ENCODE measurements at places on chromosomes 12 and 14. TPM values are rescaled to one million over a fixed set of nuclear protein-coding genes. Genes with fewer than 3 reads are reported as not detected.
A peak's percentile ranks its signal among the peaks of the same experiment; 100 is the strongest.

Gene EGLN3
- polyA plus RNA-seq: 85.6 TPM

Gene KRT83
- not detected for polyA plus RNA-seq

Gene SENP1
- 2.8 TPM for polyA plus RNA-seq

Gene SLCO1B1
- not detected for polyA plus RNA-seq

Gene AHNAK2
- 2.0 TPM for polyA plus RNA-seq

Gene STYK1
- polyA plus RNA-seq: 0.02 TPM

Gene KRT85
- polyA plus RNA-seq: not detected

DNA sequence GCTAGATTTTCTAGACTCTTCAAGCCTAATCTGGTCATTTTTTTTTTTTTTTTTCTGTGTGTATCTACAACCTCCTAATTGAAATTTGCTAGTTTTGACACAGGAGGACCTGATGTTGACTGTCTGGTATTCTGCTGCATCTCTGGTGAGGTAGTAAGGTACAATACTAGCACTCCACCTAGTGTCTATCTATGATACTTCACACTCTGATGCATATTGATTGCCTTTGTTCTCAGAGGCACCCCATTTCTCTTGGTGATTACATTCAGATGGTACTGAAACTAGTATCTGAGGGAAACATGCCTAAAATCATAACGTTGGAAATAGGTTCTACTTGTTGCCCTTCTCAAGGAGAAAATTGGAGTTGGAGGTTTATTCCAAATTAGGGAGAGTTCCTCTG lies 930.5 kb upstream of the NOVA1 start:
- DNase-seq: no peak

GRCh38 chr12:2495417-2496112 lies 299.2 kb upstream of the FKBP4 start:
- no peak for DNase-seq

DNA sequence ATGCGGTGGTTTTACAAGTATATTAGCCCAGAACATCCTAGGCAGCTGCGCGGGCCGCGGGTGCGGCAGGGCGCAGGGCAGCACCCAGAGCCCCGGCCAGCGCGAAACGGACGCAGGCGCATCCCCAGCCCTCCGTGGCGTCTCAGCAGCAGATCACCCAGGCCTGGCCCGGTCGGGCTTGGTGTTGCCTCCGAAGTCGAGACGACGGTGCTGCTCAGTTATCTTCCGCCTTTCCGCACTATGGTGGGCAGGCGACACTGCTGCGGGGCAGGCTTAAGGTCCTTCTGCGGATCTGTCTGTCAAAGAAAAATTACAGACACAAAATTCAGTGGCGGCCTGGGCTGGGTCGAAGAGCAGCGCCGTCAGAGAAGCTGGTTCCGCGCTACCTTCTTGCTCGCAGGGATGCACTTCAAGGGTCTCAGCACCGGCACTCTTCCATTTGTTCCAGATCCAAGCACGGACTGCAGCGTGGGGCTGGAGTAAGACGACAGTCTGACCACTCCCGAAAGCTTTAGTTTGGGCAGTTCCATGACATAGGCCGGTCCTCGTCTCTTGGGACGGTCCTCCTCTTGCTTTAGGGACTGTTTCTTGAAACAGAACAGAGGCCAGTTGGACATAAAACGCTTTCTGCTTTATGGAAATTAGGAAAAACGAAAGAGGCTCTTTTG lies 75.8 kb downstream of the MOK start:
- no peak for DNase-seq

- DNase-seq: no peak
Measured at GRCh38 chr14:24313913-24314312, 2.6 kb downstream of the LTB4R start.

DNA sequence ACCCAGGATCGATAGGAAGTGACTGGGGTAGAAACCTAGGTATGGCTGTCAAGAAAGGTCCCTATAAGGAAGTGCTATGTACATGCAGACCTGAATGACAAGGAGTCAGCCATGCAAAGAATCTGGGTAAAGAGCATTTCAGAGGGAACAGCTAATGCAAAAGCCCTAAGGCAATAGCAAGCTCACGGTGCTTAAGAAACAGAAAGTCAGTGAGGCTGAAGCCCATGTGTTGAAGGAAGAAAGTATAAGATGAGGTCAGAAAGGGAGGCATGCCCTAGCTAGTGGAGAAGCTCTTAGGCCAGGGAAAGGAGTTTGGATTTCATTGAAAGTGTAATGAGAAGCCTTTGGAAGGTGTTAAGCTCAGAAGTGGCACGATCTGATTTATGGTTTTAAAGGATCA lies 6.0 kb upstream of the ADCY6 start:
- no peak for DNase-seq

DNA sequence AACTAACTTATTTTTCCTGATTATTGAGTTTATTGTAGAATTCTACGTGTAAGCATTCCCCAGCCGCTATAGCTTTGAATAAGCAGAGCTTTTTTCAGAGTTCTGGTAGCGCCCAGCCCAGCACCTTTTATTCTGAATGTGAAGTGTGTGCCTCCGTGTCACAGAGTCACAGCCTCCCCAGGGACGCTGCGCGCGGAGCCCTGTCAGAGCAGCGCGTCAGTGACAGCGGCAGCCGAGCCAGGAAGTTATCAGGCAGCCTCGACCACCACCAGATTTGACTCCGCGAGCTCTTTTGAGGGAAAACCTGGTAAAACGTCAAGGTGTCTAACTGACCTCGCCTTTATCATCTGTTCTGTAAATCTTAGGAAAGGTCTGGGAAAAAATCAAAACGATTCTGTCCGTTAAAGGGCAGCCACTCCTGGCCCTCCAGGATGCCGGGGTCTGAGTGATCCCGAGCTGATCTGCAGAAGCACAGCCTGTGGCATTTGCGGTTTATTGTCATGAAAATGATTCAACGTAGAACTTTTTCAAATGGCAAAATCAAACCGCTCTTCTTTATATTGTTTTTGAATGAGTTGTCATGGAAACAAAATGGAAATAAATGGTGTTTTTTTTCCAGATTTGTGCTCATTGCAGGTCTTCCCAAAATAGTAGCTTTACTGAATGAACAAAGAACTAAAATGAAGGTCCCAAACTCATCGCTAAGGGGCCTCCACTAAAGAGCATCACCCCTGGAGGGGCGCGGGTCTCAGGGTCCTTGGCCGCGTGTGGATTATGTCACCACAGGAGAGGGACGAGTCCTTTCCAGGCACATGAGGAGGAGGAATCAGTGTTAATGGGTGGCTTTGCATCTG lies 43.1 kb upstream of the MMP17 start:
- no peak for DNase-seq

- no peak for DNase-seq
Measured at GRCh38 chr12:46253544-46254162, 15.2 kb downstream of the SLC38A1 start.

- peak; percentile 69 for DNase-seq
Measured at GRCh38 chr14:104604458-104605449, at the start of gene TMEM179. TSS of gene TMEM179 (minus strand) at chr14:104604772. CDS start at chr14:104604741, 31 bp downstream.

DNA sequence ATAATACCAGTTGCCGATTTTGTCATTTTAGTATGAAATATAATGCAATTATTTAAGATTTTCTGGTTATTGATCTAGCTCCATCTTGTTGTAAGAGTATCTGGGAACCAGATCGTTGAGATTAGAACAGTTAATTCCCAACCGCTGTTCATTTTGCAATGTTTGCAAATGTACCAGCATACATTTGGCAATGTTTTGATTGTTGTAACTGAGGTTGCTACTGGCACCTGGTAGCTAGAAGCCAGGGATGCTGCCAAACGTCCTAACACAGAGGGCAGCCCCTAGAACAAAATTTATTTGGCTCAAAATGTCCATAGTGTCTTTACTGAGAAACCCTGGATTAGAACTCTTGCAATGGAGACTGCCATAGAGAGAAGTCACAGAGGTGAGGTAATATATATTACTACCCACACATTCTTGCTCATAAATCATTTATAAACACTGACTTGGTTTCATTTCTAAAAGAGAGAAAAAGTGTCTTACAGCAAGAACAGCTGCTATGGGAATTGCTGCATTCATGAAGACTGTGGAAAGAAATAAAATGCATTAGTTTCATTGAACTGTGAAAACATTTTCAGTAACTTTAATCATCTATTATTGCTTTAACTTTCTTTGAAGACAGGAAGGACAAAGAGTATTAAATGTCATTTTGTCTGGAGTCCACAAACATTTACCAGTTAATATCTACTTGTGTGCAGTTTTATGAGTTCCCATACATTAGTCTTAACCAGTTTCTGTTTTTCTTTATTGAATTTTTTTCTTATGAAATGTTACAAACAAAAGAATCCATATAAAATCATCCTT lies 46.2 kb downstream of the ABCC9 start:
- DNase-seq: no peak

DNA sequence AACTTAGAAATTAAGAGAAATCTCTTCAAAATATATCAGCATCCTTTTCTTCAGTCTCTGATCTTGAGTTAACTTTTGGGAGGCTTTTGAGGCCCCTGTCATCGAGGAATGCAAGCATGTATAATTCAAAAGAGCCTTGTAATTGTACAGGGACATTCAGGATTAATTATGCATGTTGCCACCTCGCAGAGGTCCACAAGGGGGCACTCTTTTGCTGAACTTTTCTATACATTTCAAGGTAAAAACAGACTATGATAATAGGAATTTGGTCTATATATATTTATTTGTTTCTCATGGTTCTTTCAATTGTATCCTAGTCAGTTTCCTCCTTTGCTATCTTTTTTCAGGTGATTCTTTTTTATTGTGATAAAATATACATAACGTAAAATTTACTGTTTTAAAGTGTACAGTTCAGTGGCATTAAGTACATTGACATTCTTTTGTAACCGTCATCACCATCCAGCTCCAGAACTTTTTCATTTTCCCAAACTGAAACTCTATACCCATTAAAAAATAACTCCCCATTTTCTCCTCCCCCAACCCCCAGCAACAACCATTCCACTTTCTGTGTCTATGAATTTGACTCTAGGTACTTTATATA lies 47.0 kb upstream of the SLC2A13 start:
- peak; percentile 38 for DNase-seq

DNA sequence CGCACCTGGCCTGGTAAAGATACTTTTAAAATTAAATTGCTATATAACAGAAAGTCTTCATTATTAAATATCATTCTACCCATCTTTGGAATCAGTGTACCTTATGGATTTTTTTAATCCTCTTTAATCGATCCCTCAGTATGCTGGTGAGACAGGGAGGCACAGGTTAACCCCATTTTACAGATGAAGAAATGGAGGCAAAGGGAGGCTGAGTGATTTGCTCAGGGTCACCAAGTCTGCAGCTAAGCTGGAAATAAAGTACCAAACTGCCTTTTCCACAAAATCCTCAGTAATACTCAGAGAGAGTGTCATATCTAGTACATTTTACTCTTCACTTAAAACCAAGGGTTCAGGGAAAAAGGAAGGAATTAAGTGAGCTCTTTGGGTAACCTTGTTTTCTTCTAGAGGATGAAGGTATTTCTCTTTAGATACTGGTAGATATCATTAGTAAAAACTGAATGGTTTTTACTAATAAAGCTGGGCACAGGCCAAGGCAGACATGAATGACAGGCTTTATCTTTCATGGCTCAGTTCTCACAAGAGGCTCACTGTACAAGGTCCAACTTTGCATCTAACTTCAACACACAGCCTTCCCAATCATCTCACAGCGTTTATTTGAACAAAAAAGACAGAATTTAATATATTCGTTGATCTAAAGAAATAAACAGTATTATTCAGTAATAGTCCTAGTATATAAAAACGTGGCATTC lies 35.3 kb upstream of the TTC7B start:
- DNase-seq: no peak

- DNase-seq: no peak
Measured at GRCh38 chr12:95607642-95608041, 56.4 kb upstream of the USP44 start.

- DNase-seq: no peak
Measured at GRCh38 chr12:128047266-128048060, 219.5 kb upstream of the TMEM132C start.

GRCh38 chr12:52074971-52075724 lies 4.4 kb upstream of the SMIM41 start:
- DNase-seq: no peak

- DNase-seq: no peak
Measured at GRCh38 chr12:116458492-116458891, 100.7 kb upstream of the MAP1LC3B2 start.

Data from right cardiac atrium (tissue), 5 donors.